NCI-H1930 (cell line): ENCODE measurements at places on chromosomes 2 and 18.

DNA sequence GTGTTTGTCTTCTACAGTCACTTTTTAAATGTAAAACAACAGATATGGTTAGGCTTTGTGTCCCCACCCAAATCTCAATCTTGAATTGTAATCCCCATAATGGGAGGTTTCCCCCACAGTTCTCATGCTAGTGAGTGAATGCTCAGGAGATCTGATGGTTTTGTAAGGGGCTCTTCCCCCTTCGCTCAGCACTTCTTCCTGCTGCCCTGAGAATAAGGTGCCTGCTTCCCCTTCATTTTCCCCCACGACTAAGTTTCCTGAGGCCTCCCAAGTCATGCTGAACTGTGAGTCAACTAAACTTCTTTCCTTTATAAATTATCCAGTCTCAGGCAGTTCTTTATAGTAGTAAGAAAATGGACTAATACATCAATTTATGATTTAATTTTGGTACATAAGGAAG, 118.0 kb upstream of the SNTG2 start:
- DNase-seq: no peak

- no peak for DNase-seq
Measured at GRCh38 chr18:70418546-70419311, 129.9 kb downstream of the SOCS6 start.

DNA sequence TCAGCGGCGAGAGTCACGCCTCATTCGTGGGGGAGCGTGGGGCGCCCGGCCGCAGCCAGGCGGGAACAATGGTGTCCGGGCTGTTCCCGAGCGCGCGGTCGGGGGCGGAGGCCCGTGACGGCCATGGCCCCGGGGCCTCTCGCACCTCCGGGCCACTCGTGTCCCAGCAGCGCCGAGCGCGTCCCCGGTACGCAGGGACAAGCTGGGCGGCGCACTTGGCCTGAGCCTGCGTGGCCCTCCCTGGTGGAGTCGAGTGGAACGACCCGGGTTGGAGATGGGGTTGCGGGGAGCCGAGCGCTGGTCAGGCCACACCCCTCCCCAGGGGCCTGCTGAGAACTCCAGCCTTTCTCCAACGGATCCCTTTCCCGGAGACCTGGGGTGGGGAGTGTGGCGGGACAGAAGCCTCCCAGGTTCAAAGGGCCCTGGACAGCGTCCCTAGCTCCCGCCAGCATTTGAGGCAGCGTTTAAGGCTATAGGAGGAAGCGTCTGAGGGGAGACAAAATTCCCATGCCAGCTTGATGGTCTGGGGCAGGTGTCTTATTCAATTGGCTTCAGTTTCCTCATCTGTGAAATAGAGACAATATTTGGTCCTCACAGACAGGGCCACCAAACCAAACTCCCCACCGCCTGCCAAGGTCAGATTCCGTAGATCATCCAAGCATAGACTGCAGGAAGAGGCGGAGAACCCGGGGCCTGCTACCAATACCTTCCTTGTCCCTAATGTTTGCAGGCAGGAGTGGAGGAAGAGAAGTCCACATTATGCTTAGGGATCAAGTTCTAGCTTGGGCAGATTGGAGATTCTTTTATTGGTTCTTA, 553 bp downstream of the CNDP2 start:
- peak; percentile 46 for DNase-seq

DNA sequence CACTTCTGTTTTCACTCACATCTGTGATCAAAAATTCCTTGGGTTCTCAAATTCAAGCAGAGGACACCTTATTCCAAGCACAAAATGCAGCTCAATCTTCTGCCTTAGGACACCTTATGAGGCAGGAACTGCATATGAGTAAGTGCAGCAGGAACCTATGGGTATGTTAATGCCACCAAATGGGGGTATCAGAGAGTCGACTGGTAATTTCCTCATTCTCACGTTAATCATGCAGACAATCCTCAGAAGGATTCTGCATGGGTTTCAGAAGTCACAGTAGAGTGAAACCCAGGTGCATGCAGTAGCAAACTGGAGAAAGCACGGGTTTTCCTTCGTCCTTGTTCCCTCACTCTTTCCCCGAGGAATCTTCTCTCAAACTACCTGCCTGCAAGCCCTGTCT, 452.8 kb downstream of the CBLN2 start:
- DNase-seq: no peak
